ENCODE measurements at places on chromosomes 12 and 14.

DNA sequence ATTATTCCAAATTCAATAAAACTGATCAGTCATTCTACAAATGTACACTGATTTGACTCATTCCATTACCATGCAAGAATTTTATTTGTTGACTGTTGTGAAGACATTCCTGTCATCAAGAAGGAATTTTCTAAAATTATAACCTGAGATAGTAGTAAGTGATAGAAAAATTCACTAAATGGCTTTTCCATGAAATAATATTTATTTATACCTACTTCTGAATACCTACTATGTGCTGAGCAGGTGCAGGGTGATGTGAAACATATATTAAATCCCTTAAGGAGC is 841.7 kb downstream of the NRXN3 start:
- DNase-seq: no peak

- DNase-seq: no peak
These were observed 96.1 kb downstream of the EML1 start for GRCh38 chr14:99889268-99889667.

DNA sequence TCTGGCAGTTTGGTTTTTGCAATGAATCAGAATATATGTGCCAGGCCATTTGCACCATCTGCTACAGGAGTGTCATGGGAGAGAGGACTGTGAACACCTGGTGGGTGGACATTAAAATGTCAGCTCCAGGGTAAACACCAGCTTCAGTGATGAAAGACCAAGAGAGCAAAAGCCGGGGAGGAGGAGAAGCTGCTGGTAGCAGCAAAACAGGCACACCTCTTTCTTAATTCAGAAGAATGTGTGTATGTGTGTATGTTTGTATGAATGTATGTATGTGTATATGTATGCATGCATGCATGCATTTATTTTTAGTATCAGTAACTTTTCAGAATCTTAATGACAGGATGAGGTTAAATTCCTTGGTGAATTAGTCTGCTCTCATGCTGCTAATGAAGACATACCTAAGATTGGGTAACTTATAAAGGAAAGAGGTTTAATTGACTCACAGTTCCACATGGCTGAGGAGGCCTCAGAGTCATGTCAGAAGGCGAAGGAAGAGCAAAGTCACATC is 357.4 kb upstream of the PRICKLE1 start:
- peak; percentile 59 for DNase-seq

DNA sequence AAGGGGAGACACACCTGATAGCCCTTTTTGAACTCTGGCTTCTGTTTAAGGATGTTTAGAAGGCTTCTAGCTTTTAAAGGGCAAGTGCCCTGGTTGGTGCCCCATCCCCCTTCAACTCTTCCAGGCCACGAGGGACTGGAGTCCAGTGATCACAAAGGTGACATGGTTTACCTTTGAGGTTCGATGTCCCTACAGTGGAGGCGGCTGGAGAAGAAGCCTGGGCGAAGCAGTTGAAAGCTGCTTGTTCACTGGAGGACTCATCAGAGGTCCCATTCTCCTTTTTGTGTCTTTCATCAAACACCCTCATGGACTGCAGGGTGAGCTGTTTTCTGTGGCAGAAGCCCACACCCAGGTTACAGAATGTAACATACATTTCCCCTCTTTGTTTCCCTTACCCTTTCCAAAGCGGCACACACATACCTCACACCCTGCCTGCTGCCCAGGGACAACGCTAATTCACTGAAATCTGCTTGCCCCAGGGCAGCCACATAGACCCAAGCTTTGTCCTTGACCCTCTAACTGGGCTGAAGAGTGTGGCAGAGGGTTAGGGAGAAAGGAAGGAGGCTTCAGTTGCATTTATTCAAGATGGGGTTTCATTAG is 7.7 kb downstream of the TBX3 start:
- DNase-seq: no peak

- DNase-seq: no peak
These were observed 126.1 kb downstream of the GCH1 start for GRCh38 chr14:54776361-54777001.

GRCh38 chr12:126419131-126419530 is 1353.9 kb downstream of the AACS start:
- DNase-seq: no peak

DNA sequence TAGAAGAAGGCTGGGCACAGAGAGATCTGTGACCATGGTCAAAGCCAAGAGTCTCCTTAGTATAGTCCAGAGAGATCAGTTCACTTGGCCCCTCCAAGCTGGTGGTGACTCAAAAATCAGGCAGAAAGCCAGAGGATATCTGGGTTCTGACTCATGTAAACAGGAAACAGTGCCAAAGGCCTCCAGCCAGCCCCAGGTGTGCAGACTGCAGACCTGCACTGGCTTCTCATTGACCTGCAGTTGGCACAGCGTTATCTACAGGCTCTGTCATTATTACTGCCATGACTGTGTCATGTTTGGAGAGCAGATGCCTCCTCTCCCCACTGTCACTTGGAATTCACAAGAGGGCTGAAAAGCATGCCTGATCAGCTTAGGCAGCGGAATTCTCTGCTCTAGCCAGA is 295.7 kb upstream of the PRKD1 start:
- peak; percentile 66 for DNase-seq
